ENCODE measurements at places on chromosomes 16 and 17. TPM values are rescaled to one million over a fixed set of nuclear protein-coding genes. Genes with fewer than 3 reads are reported as not detected.

The CKLF gene
- 64.2 TPM for total RNA-seq

The GPR142 gene
- not detected for total RNA-seq

The WFDC1 gene
- not detected for total RNA-seq

The CYGB gene
- total RNA-seq, result 1.4 TPM

The CCL8 gene
- total RNA-seq, result not detected

The TNP2 gene
- not detected for total RNA-seq

The WRAP53 gene
- 43.3 TPM for total RNA-seq

All from A549 treated with RU486 at 1 μM for 4 hours (cell line).